Stimulated activated CD4-positive, alpha-beta T cell treated with anti-CD3 and anti-CD28 coated beads, Interleukin-2, amount 100 ng/mL, for 48 hours (primary cell): ENCODE measurements at places on chromosomes 12 and 14.

DNA sequence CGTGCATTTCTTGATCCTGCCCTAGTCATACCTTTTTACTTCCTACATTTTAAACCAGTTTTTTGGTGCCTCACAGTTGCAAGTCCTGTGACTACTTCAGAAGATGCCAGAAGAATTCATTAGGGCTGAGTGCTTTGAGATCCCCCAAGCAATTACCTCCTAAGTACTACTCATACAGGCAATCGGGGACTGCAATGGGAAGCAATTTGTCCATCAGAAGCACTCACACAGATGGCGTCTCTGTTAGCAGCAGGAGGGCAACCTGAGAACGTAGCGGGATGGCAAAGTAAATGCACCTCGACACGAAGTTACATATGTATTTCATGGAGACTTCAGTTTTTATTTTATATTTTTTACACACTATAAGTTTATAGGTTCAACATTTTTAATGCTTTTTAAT lies 188.3 kb downstream of the CAPZA3 start:
- DNase-seq = no peak

DNA sequence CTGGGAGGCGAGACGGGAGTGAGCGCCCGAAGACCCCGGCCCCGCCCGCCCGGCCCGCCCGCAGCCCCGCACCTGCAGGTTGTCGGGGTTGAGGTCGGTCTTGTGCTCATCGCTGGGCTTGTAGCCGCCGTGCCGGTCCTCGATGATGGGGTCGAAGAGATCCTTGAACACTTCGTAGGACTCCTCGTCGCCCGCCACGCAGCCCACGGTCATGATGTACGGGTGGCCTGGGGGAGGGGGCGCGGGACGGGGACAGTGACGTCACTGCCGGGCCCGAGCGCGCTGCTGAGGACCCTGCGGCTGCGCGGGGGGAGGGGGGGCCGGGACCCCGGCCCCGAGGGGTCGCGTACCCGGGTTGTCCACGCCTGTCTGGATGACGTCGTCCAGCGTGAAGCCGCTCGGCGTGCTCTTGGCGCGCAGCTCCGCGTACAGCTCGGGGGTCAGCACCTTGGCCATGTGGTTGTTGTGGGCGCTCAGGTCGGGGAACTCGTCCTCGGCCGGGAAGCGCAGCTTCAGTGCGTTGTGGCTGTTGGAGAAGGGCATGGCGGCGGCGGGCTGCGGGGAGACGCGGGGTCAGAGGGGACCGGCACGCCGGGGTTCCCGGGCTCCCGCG lies 573 bp downstream of the CKB start:
- no peak for DNase-seq

- no peak for DNase-seq
Observed at GRCh38 chr12:989051-989450, 2.0 kb upstream of the ERC1 start.

DNA sequence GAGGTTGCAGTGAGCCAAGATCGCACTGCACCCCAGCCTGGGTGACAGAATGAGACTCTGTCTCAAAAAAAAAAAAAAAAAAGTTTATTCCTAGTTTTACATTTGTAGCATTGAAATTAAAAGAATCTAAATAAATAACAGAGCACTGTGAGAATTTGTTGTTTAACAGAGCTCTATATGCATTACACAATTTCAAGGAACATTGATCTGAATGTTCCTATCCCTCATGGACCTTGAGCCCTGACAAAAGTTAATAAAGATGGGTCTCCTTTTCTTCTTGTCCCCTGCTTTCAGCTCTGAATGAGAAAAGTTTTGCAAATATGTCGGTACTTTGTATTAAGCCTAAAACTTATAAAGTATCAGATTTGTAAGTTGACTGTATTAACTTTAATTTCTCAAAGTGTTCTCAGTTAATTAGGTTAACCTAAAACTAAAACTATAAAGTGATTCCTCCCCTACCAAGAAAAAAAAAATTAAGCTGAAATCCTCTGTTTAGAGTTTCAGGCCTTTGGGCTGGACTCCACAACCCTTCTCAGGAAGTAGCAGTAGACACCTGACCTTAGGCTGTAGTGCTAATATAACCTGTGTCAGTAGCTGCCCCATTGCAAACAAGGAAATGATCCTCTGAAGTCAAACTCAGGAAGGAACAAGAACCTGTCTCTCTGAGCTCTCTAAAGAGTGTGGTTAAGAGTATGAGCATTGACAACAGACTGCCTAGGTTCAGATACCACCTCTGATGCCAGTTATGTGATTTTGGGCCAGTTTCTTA lies 477.6 kb downstream of the DPF3 start:
- DNase-seq = no peak

GRCh38 chr12:54378796-54379397 lies 5.6 kb downstream of the ZNF385A start:
- no peak for DNase-seq

DNA sequence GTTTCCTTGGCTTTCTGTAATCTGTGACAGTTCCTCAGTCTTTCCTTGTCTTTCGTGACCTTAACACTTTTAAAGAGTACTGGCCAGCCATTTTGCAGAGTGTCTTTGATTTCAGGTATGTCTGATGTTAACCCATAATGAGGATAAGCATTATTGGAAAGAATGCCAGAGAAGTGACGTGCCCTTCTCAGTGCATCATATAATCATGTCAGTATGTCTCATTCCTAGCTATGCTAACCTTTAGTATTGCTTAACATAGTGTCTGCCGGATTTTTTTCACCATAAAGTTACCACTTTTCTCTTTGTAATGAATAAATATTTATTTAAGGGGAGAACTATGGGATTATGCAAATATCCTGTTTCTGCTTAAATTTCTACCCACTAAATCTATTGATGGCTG lies 28.5 kb downstream of the RERG start:
- no peak for DNase-seq

GRCh38 chr14:56892959-56893358 lies 82.7 kb upstream of the OTX2 start:
- no peak for DNase-seq

GRCh38 chr14:89409961-89410360 lies 7.1 kb downstream of the FOXN3 start:
- DNase-seq = no peak
